ENCODE measurements at places on chromosomes 3 and 15.

GRCh38 chr3:192675958-192676649, 51.2 kb downstream of the FGF12 start:
- DNase-seq: no peak

DNA sequence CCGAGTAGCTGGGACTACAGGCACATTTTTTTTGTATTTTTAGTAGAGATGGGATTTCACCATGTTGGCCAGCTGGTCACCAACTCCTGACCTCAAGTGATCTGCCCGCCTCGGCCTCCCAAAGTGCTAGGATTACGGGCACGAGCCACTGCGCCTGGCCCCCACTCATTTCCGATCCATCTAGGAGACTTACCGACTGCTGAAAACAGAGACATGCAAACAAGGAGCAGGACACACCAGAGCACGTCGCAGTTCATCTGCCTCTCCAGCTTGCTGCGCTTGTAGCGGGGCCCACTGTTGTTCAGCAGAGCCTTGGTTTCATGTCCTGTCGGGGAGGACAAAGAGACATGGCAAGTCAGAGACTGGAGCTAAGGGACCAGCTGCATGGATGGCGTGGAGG, 137.4 kb downstream of the ATP10A start:
- no peak for DNase-seq

DNA sequence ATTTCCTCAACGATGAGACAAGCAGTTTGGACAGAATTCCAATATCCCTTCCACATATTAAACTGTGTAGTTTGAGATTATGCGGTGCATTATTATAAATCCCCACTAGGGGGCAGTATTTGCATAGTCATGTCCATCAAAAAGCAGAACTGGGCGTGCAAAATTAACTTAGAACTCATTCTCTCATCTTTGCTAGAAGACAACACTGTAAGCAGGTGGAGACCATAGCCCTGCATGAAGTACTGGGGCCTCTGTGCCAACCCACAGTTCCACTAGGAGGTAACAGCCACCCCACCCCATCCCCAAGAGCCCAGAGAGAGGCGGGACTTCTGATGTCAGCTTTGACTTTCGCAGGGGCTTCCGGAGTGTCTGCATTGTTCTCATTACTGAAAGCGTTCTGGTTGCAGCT, 106.6 kb upstream of the TMC3 start:
- DNase-seq: no peak

- no peak for DNase-seq
These were observed 2.9 kb downstream of the POLQ start for GRCh38 chr3:121542924-121543323.
